ENCODE measurements at places on chromosomes 3 and 15.
A peak's percentile ranks its signal among the peaks of the same experiment; 100 is the strongest.

- DNase-seq = peak; percentile 7
These were observed 443.0 kb upstream of the ADAMTS9 start for GRCh38 chr3:65130782-65131181.

GRCh38 chr15:27258287-27258686, 287.3 kb downstream of the GABRG3 start:
- no peak for DNase-seq

DNA sequence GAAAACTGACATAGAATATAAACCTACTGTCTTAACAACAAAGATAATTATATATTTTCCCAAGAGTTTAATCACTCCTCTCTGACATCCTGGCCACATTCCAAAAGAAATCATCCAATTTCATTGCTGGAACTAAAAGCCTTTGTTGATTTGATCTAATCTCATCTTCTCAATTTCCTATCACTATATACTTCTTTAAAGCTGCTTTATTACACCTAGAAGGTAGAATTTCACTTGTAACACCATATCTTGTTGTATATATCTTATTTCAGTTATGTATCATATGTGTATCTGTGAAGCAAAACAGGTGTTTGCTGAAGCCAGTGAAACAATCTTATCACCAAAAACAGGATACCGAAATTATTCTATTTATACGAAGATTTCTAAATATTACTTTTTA, 740.2 kb downstream of the ROBO1 start:
- no peak for DNase-seq

GRCh38 chr15:63460210-63461155, 43.9 kb upstream of the USP3 start:
- DNase-seq = no peak

DNA sequence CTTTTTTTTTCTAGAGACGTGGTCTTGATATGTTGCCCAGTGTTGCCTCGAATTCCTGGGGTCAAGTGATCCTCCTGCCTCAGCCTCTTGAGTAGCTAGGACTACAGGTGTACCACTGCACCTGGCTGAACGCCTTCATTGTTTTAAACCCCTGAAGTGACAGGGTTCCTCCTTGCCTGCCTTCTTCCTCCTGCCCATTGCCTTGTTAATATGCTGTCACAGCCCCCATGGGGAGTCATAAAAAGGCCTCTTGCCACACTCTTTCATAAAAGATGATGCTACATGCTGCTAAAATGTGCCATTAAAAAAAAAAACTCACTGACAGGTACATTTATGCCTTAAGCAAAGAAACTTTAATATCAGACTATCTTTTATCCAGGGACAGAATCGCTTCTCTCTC, 116.8 kb upstream of the SKOR1 start:
- DNase-seq = no peak

Data from iris pigment epithelial cell (primary cell).